ENCODE measurements at places on chromosomes 4 and X.
A peak's percentile ranks its signal among the peaks of the same experiment; 100 is the strongest.

GRCh38 chrX:72545990-72546389, 26.7 kb downstream of the HDAC8 start:
- peak; percentile 37 for DNase-seq

GRCh38 chr4:118850488-118851173, 14.7 kb upstream of the SEC24D start:
- DNase-seq = peak; percentile 16

DNA sequence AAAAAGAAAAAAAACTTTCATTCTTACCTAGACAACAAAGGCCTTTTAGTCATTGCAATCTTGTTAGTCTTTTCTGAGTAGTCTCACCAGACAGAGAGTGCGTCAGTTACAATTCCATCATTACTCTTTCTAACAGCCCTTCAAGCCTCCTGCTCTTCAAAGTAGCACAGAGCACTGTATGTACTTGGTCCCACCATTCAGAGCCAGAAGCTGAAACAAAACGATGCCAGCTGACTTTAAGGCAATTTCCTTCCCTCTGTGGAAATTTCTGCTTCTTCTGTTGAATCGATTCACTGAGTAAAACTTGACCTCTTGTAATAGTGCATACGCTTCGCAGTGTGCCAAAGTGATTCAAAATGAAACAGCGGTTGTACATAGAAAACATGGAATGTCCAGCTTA, 57.7 kb upstream of the TENM3 start:
- no peak for DNase-seq

DNA sequence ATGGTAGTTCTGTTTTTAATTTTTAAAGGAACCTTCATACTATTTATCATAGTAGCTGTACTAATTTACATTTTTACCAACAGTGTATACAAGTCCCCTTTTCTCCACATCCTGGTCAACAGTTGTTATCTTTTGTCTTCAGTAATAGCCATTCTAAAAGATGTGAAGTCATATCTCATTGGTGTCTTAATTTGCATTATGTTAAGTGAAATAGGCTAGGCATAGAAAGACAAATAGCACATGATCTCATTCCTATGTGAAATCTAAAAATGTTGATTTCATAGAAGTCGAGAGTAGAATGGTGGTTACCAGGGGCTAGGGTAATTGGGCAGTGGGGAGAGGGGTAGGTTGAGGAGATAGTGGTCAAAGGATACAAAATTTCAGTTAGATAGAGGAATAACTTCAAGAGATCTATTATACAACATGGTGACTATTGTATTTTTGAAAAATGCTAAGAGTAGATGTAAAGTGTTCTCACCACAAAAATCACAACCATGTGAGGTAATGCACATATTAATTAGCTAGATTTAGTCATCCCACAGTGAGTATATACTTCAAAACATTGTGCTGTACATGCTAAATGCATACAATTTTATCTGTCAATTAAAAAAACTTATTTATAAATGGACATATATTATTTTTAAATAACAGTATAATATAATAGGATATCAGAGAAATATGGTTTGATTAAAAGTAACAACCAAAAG, 58.9 kb downstream of the DIAPH2 start:
- DNase-seq = no peak

- DNase-seq = no peak
Measured at GRCh38 chr4:14792702-14793227, 209.5 kb upstream of the CPEB2 start.

DNA sequence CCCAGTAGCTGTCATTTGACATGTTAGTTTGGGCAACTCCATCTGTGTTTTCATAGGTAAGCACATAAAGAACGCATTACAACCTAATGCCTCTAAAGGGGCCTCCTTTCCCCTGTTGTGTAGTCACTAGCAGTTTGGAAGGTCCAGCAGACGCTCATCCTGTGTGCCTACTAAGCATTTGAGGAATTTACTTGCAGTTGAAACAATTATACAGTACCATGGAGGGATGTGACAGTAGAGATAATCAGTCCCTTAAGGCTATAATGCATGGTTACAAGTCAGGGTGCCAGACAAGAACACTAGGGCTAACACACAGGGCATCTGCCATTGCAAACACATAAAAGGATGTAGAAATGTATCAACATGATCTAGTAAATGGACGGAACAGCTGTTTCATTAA, 138.3 kb downstream of the PCDH10 start:
- DNase-seq = no peak

DNA sequence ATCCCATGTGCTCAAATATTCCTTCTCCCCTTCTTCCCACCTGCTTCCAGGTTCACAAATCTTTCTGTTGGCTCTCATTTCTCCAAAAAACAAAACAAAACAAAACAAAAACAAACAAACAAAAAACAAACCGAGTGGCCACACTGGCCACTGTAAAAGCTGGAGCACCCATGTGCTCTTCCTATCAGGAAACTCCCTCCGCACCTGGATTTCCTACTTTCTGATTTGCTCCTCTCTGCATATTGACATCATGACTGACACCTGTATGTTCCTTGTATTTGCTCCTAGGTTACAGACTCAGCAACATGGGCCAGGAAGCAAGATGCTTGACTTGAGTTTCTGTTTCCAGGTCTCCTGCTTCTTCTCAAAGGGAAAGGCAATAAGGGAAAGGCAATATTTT, 258.8 kb downstream of the GPC3 start:
- DNase-seq = no peak

DNA sequence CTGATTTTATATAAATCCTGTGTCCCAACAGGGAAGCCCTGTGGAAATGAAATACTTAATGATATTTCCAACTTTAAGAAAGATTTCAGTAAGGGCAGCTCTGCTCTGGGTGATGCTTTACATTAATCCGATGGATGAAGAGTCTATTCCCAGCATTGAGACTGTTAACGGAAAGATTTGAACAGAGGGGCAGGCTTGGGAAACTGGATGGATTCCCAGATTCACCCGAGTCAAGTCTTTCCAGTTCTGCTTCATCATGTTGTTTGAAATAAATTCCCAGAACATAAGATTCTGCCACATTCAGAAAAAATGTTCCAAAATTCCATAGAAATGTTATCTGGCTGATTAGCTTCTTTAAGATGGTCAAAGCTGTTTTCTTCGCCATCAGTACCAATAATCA, 246.0 kb downstream of the FBXW7 start:
- peak; percentile 16 for DNase-seq

- DNase-seq = no peak
Measured at GRCh38 chr4:123602007-123602406, 205.4 kb downstream of the SPRY1 start.

- DNase-seq = no peak
Measured at GRCh38 chr4:33068539-33068938, 2348.4 kb downstream of the PCDH7 start.

- peak; percentile 9 for DNase-seq
Measured at GRCh38 chr4:74093981-74094623, 4.9 kb downstream of the CXCL2 start.

DNA sequence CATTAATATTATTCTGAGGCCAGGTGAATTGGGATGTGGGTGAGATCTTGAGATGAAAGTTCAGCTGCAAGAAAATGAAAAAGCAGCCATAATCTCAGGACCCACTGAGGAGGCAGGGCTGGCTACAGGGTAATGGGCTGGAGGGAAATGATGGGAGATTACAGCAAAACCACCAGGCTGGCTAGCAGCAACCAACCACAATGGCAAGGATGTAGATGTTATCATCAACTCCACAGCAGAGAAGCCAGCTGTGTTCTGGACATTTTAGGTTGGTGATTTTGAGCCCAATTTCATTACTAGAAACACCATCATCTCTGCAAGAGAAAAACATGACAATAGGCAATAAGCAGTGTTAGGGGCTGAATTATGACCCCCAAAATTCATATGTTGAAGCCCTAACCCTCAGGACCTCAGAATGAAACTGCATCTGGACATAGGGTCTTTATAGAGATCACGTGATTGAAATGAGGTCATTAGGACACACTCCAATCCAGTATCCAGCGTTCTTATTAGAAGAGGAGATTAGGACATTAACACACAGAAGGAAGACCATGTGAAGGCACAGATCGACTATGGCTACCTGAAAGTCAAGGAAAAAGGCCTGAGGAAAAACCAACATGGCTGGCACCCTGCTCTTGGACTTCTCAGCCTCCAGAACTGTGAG, 139.8 kb upstream of the KIT start:
- DNase-seq = no peak

- DNase-seq = no peak
Measured at GRCh38 chr4:130080872-130081451, 985.0 kb downstream of the C4orf33 start.

Data from fibroblast of pulmonary artery (primary cell).